Psoas muscle (tissue), 8 donors: ENCODE measurements at places on chromosomes 3 and 15. TPM values are rescaled to one million over a fixed set of nuclear protein-coding genes. Genes with fewer than 3 reads are reported as not detected.

DNA sequence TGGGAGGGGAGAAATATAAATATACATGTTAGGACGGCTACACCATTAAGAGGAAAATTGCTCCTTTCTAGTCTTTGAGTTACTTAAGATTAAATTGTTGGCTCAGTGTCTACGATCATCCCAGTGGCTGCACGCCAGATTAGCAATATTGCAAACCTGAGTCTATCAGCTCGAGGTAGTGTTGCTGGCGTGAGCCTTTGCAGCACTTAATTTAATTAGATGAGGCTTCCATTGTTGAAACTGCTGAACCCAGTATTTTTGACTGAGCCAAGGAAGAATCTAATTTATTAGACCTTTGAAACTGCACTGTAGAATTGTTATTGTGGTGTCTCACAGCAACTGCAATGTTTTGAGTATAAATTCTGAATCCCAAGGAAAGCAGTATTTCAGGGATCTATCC, 782.4 kb upstream of the ROBO1 start:
- no peak for DNase-seq

- no peak for DNase-seq
These were observed 567.8 kb downstream of the ROBO1 start for GRCh38 chr3:79199966-79200365.

DNA sequence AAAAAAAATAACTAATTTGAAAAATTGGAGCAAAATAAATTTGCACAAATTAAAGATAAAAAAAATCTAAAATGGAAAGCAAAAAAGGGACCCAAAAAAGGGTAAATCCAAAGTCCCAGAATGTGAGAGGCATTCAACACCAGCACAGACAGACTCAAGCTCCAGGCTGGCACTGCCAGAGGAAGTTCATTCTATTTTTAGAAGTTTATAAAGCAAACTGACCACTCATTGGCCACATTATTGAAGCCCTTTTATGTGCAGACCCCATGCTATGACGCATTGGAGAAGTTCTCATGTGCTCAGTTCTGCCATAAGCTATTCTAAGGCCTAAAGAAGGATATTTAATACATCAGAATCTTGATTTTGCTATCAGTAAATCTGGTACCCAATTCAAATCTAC, 17.6 kb upstream of the BOC start:
- no peak for DNase-seq

GRCh38 chr3:193971966-193972365, 164.0 kb upstream of the HES1 start:
- no peak for DNase-seq

- DNase-seq: peak; percentile 72
These were observed 3.8 kb downstream of the PKM start for GRCh38 chr15:72227192-72227586.

TUSC7 gene
- not detected for polyA plus RNA-seq

CATSPER2 gene
- 0.80 TPM for polyA plus RNA-seq

PLOD2 gene
- 2.0 TPM for polyA plus RNA-seq
